Activated T-helper 1 cell treated with anti-CD3 and anti-CD28 coated beads, Interleukin-2, amount 50 U/mL, for 16 hours (primary cell): ENCODE measurements at places on chromosomes 13 and 19.

GRCh38 chr13:91329733-91330132 is 17.8 kb upstream of the MIR17HG start:
- DNase-seq, result no peak

- no peak for DNase-seq
Observed at GRCh38 chr13:58324161-58324560, 692.6 kb downstream of the PCDH17 start.

DNA sequence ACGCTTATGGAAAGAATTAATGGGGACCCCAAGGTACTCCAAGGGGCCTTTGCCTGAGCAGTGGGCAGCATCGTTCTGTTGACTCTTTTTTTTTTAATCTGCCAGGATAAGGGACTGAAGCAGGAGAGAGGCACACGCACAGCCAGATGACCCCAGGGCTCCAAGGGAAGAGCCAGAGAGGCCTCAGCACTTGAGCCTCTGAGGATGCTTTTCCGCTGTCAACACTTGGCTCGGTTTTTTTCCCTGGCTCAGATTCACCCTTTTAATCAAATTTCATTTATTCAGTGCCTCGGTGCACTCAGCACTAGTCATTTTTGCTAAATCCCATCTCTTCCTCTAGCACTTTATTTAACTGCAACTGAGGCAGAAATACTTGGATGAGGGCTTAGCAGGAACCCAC is 226.3 kb downstream of the FGF9 start:
- DNase-seq, result no peak

DNA sequence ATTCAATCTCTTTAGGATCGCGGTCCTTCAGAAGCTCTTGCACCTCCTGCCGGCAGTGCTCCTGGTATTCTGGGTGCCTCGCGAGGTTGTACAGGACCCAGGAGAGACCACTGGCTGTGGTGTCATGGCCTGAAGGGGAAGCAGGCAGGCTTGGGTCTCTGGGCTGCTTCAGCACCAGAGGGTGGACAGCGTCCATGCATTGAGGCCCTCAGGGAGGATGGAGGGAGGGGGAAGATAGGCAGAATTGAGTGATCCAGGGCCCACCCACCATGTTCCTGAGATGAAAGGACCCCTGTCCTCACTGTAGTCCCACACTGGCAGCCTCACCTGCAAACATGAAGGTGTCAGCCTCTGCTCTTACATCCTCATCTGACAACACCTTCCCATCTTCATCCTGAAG is 17.9 kb upstream of the OR10H5 start:
- no peak for DNase-seq
